Activated T-cell treated with anti-CD3 and anti-CD28 coated beads, Interleukin-2, amount 50 U/mL, for 72 hours (primary cell): ENCODE measurements at places on chromosomes 2 and 18. TPM values are rescaled to one million over a fixed set of nuclear protein-coding genes. Genes with fewer than 3 reads are reported as not detected.

- DNase-seq, result no peak
Observed at GRCh38 chr2:167504695-167505094, 616.4 kb downstream of the XIRP2 start.

REG1B gene
- total RNA-seq, result not detected

- DNase-seq, result no peak
Observed at GRCh38 chr2:26144031-26144430, 28.9 kb upstream of the GAREM2 start.

FLACC1 gene
- total RNA-seq, result 3.3 TPM

RASGRP3 gene
- total RNA-seq, result 3.8 TPM

GRCh38 chr2:226066391-226066790 is 666.9 kb downstream of the NYAP2 start:
- DNase-seq, result no peak

- no peak for DNase-seq
Observed at GRCh38 chr2:217539126-217539525, 463.7 kb downstream of the TNS1 start.

- DNase-seq, result no peak
Observed at GRCh38 chr2:102832789-102833188, 71.0 kb downstream of the TMEM182 start.

IL1F10 gene
- total RNA-seq, result not detected

DNA sequence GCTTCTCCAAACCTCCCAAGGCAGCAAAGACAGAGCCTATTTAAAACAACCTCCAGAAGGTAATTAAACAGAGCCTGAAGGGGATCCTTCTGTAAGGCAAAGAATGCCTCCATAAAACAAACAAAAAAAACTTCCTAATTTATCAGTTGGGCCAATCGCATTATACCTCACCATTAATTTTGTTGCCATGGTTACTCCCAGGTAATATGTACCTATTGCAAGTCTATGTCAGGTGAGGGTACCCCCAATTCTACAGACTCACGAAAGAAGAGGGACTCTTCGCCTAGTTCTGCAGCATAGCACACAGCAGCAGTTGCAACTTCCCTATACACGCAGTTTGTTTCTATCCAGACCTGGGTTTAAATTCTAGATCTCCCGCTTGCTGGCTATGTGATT is 38.8 kb downstream of the SFXN5 start:
- no peak for DNase-seq

- DNase-seq, result no peak
Observed at GRCh38 chr2:65767946-65768345, 335.5 kb upstream of the SPRED2 start.

PLA2R1 gene
- not detected for total RNA-seq

- DNase-seq, result no peak
Observed at GRCh38 chr2:86366651-86367498, 29.4 kb upstream of the REEP1 start.

DNA sequence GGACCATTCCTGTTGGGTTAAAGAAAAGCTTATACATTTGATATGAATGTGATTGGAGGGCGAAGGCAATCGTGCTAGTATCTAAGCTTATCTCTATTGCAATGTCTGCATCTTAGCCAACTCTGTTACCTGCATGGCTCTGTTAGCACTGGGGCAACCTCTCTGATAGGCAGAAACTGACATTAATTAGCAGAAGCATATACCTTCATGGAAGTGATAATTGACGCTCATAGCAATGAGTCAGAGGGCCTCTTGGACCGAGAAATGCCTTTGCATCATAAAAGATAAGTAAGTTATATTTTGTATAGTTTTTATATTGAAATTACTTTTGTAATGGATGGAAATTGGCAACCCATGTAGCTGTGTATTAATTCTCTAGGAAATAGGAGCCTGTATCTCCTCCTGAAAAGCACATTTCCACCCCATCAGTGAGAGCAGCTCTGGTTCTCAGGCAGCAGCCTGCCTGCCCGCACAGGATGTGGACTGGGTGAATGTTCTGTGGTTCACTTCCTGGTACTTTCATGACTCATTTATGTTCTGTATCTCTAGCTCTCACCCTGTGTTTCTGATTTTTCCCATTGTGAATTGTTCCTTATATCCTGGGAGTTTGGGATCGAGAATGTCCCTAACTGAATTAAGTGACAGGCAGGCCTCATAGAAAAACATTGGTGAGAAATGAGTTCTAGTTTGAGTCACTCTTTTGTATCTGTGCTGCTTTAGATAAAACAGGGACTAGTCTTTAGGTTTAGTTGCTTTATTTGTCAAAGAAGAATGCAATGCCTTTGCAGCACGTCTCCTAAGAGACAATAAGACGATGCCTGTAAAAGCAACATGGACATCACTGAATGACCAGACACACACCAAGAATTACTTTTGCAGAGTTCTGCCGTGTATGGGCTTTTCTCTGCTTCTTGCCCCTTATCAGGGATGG is 344.9 kb downstream of the DCDC2C start:
- peak; percentile 3 for DNase-seq

GRCh38 chr2:33238111-33238510 is 238.3 kb upstream of the RASGRP3 start:
- DNase-seq, result no peak

ZAP70 gene
- total RNA-seq, result 164 TPM

TNFRSF11A gene
- total RNA-seq, result 13.7 TPM

- no peak for DNase-seq
Observed at GRCh38 chr18:58175786-58176176, 131.8 kb downstream of the NEDD4L start.

- no peak for DNase-seq
Observed at GRCh38 chr18:13206301-13206700, 12.3 kb upstream of the LDLRAD4 start.

SERPINB13 gene
- total RNA-seq, result not detected

DNA sequence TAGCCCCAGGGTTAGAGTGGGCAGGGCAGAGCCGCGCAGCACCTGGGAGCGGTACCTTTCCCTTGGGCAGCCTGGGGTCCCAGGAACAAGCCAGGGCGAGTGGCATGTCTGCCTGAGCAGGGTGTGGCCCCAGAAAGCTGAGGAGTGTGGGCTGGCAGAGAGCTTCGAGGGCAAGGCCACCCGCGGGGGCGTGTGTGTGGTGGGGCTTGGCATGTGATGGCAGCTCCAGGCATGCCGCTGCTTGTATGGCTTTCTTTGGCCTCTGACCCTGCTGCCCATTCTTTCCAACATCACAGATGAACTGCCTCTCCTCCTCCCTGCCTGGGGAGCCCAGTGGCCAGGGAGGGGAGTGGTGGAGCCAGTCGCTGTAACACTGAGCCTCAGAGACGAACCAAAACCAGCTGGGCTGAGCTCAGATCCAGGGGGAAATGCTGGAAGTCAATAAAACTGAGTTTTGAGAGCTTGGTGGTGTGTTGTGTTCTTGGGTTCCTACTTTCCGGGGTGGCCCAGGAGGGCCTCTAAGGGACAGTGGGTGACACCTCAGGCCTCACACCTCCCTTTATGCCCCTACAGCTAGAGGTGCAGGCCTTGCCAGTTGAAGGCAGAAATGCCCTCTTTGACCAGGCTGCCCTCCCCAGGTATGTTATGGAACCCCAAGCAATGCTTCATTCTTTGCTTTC is 7.4 kb downstream of the DNAJB2 start:
- DNase-seq, result no peak

- no peak for DNase-seq
Observed at GRCh38 chr18:75341897-75342296, 85.6 kb downstream of the SMIM21 start.

- no peak for DNase-seq
Observed at GRCh38 chr2:66110608-66111007, 324.3 kb upstream of the MEIS1 start.

GRCh38 chr18:76565238-76566173 is 70.5 kb upstream of the ZNF516 start:
- no peak for DNase-seq

DNA sequence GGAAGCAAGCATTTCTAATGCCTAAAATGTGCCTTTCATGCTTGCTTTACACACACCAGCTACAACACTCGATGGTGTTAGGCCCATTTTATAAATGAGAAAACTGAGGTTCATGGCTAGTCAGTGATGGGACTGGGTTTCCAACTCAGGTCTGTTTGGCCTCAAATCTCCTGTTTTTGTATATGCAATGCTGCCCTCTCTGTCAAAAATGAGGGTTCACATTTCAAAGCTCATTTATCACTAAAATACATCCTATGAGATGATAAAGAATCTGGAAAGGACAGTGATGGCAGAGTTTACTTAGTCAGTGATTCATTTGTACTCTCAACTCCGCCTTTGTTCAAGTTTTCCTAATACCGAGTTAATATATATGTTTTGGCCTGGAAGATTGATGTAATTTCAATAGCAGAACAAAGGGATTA is 92.3 kb downstream of the KCTD1 start:
- DNase-seq, result no peak

RPE gene
- total RNA-seq, result 37.3 TPM

DNA sequence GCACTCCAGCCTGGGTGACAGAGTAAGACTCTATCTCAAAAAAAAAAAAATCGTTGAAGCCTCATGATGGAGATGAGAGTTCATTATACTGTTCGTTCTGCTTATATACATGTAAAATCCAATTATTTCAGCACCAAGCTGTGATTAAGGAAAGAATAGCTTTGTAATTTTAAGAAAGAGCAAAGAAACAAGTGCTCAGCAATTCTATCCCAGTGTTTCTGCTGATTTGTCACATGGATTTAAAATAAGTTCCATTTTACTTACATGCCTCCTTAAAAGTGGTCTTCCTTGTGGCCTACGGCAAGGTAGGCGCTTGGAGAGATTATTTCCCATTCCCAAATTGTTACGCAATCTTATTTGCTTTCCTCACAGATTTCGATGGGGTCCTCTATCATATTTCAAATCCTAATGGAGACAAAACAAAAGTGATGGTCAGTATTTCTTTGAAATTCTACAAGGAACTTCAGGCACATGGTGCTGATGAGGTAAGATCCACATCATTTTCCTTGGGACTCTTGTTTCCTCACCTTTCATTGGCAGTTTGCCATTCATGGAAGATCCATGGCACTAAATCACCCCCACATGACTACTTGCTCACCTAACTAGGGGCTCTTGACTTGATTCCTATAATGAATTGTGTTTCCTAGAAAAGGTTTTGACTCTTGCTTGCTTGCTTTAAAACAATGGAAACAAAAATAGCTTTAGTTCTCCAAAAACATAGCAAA is 11.5 kb downstream of the ARPC2 start:
- DNase-seq, result no peak

DNA sequence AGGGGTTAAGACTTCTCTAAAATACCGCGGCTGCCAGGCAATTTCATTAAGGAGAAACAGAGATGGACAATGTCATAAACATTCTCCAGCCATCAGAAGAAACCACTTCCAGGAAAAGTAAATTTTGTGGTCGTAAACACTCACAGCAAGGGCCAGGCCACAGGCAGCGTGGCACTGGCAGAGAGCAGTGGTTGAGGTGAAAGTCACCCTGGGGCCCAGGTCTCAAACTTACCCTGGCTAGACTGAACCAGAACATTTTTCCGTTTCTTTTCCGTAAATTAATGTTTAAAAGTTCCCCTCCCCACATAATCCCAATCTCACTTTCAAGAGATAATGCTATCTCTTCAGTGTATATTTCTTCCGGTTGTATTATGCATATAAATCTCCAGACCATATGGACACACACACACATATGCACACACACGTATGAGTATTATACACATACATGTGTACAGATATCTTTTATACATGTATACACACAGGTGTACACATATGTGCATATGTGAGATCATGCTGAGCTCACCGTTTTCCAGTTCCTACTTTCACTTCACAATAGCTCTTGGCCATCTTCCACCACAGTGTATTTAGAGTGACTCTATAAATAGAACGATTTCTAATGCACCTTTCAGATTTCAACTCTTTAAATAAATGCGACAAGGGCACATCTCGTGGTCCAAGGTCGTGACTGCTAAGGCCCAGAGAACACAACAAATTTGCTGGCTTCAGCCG is 90.1 kb downstream of the MALT1 start:
- DNase-seq, result no peak

MRO gene
- total RNA-seq, result not detected

DNA sequence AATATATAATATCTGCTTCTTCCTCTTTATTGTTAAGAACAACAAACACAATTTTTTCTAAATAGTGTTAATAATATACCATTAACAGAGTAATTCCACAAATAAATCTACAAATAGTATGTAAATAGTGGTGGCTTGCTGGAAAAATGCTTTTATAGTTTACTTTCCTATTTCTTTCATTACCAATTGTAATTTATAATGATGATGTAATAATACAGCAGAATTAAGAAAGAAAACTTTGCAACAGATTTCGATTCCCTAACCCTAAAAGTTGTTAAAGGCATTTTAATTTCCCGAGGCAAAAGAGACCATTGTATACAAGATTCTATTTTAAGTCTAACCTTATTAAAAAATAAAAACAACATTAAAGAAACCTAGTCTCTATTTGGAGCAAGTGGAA is 307.9 kb downstream of the CCDC178 start:
- no peak for DNase-seq
